Activated T-helper 1 cell treated with anti-CD3 and anti-CD28 coated beads, Interleukin-2, amount 50 U/mL, for 16 hours (primary cell): ENCODE measurements at places on chromosomes 5 and 9.

DNA sequence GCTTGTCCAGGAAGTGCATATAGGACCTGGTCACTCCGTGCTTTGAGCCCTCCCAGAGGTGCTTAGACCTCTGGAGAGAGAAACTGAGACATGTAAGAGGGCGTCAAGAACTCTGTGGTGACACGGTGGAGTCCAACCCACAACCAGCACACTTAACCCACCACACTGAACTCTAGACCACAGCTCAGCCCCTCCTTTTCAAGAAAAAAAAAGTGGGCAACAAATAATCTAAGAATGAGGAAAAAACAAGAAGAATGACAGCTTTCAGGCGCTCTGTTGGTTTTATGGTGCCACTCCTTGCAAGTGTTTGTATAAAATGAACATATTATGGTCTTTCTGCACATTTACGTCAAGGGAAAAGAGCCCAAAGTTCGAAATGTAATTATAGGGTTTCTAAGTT is 50.2 kb upstream of the SNAPC3 start:
- no peak for DNase-seq

DNA sequence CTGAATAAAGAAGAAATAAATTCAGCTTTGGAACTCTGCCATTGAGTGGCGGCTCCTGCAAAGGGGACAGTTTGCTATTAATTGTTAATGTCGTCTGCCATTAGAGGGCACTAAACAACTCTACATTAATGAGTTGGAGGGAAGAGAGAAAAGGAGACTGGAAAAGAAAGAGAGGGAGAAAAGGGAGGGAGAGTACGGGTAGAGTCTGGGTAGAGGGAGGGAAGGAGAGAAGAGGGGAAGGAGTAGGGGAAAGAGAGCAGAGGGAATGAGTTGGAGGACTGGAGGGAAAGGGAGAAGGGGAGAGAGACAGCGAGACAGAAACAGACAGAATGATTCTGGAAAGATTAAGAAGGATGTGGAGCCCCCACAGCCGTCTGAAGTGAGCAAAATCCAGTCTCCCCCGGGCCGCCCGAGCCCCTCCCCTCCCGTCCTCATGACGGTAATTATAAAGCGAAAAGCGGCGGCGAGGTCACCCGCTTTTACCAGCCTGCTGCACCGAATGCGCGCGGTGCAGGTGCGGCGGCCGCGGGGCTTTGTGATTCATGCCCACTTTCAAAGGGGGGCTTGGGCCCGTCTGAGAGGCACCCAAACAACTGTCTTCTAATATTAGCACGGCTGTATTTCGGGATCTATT is 1.9 kb upstream of the FST start:
- DNase-seq = no peak

DNA sequence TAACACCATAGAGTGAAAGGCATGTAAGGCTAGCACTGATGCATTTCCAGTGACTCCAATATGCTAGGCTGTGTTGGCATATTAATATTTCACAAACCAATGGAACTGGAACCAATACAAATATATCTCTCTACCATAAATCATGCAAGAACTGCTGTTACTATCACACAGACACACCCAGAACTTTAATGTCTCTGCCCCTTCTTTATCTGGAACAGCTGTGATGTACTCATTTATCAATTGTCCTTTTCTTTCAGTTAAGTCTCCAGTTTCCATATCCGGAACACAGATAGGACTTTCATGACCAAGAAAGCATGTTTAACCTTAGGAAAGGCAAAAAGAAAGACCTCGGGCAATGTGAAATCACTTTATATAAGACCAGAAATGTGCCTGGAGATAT is 70.3 kb downstream of the SPTLC1 start:
- DNase-seq = no peak

GRCh38 chr5:115321309-115321708 is 24.9 kb upstream of the CCDC112 start:
- DNase-seq = no peak

- no peak for DNase-seq
Observed at GRCh38 chr5:66039296-66039695, 104.8 kb upstream of the SREK1 start.

- DNase-seq = no peak
Observed at GRCh38 chr5:96008987-96009647, 47.5 kb upstream of the ELL2 start.

GRCh38 chr9:119961774-119962424 is 592.7 kb upstream of the BRINP1 start:
- no peak for DNase-seq
